ENCODE measurements at places on chromosomes 5 and 9.

DNA sequence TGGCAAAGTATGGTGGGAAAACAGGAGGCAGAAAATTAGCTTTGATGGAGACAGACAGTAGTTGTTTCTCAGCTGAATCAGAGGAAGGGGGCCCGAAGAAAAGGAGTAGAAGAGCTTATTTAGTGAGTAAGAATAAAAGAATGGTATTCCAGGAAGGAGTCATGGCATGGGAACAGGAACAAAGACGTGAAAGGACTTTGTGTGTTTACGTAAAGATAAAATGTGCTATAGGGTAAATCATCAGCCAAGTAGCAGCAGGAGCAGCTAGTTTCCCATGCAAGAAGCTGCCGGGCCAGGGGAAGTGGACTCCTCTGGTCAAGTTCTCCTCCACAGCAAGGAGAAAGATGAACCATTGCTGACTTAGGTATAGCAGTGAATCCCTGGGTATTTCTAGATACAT is 454.5 kb downstream of the HINT1 start:
- no peak for DNase-seq

DNA sequence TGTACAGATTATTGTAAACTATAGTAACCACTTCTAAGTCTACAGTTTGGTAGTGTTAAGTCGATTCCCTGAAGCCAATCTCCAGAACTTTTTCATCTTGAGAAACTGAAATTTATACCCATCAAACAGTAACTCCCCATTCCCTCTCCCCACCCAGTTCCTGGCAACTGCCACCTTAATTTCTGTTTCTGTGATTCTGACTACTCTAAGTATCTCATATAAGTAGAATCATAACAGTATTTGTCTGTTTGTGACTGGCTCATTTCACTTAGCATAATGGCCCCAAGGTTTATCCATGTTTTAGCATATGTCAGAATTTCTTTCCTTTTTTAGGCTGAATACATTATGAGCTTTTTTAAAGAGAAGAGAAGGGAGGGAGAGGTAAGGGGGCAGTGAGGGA is 61.4 kb downstream of the SPOCK1 start:
- DNase-seq: no peak

DNA sequence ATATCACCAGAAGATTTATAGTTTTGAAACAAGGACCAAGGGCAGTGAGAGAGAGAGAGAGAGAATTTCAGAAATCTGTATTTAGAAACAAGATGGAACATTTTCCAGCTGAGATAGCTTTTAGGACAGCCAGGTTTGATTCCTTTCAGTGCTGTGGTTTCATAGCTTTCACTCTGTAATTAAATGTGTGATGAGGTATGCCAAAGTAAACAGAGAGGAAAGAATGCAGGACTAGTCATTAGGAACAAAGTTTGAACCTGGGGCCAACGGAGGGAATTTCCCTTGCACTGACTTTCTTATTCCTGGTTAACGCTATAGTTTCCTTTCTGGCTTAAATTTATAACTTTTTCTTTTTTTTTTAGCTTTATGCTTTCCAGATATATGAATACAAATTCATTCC is 10.0 kb upstream of the CCL28 start:
- no peak for DNase-seq

DNA sequence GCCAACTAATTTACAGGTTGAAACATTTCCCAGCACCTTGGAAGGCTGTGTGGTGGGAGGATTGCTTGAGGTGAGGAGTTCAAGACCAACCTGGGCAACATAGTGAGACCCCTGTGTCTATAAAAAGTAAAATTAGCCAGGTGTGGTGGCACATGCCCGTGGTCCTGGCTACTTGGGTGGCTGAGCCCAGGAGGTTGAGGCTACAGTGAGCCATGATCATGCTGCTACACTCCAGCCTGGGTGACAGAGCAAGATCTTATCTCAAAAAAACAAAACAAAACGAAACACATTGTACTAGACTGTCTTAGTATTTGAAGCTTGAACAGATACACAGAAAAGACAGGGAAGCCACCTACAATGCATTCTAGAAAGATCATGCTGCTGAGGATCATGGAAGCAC is 2.8 kb upstream of the HSDL2 start:
- DNase-seq: no peak

DNA sequence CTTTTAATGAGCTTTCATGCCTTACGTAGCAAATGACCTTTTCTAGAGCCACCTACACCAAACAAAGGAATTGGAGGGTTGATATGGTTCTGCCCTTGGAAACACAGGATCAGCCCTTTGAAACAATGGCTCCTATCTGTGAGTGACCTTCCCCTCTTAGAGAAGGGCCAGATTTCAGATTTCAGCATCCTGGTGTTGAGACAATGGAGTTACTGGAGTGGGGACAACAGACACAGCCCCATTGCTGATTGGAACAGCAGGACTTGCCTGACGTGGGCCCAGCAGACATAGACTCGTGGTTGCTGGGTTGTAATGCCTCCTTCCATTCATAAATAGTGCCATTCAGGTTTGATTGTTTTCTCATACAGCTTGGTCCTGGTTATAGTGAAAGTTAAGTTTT is 96.0 kb downstream of the GALNT10 start:
- no peak for DNase-seq

DNA sequence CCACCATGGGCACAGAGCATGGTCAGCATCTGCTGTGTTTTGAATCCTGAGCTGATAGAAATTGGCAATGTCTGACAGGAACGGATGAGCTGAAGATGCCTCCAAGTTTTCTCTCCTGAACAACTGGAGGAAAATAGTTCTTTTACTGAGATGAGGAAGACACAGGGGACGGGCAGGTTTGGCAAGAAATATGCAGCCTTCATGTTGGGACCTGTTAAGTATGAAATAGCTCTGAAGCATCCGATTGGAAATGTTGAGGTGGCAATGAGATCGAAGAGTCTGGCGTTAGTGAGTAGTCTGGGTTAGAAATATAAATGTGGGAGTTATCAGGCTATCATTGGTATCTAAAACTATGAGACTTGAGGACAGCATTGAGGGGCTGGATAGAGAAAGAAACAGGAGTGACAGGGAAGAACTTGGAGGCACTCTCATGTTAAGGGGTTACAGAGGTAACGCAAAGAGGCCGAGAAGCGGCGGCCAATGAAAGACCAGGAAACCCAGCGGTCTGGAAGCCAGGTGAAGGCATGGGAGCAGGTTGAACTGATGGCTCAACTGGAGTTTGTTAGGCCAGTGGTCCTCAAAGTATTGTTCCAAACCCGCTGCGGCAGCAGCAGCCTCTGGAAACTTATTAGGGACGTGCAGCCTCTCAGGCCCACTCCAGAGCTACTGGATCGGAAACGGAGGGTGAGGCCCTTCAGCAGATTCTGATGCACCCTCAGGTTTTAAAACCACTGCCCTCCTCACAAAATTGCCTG is 1.0 kb upstream of the MAMDC2 start:
- no peak for DNase-seq

DNA sequence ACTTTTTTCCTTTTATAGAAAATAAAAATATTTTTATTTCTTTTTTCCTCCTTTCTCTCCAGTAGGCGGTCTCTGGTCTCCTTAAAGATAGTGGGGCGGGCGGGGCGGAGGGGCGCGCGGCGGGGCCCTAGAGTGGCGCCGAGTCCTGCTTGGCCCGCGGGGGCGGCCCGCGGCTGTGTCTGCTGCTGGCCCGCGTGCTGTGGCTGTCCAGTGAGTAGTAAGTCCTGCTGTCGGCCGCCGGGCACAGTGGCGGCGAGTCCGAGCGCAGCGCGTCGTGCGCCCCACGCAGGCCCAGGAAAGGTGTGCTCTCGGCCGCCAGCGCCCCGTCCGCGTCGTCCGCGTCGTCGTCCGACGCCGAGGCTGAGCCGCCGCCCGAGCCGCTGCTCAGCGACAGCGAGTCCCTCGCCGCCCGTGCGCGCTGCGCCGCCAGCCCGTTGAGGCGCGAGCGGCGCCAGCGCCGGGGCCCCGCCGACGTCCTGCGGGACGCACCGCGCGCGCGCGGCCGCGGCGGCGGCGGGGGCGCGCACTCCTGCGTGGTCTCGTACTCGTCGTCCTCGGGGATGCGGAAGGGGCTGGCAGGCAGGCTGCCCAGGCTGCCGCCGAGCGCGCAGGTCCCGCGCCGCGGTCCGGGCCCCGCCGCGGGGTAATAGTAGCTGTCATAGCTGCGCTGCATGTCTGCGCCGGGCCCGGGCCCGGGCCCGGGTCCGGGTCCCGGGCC is 52.3 kb downstream of the PSD2 start:
- DNase-seq: peak; percentile 39

DNA sequence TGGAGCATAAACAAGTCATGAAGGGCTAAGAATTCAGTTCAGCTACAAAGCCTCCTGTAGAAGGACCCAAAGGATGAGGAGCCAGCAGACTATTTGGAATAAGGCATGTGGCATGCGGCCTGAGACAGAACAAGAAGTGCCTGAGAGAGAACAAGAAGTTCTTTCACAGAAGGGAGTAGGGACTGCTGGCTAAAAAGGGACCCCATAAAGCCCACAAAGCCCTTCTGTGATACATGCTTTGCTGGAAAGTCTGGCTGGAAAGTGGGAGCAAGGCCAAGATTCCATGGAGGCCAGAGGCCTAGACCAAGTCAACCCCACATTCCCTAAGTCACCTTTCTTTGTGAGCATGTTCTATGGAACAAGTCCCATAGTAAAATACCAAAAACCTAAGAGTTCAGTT is 35.9 kb upstream of the UBAP2 start:
- DNase-seq: peak; percentile 29

DNA sequence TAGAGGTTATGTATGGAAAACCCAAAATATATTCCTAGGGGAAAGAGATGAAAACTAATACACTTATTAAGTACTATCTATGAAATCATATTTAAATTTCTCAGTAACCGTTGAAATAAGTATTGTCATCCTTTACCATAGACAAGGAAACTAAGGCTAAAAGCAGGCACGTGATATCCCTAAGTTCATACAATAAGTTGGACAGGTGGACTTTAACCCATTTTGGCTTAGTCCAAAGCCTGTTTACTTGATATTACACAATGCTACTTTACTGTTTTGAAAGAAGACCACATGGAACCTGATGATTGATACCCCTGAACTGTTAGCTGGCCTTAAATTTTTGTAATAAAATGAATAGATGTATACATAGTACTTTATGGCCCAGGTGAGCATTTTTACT is 3.5 kb downstream of the NFX1 start:
- DNase-seq: no peak

- peak; percentile 66 for DNase-seq
These were observed 62.5 kb downstream of the PLCXD3 start for GRCh38 chr5:41447650-41448510.

DNA sequence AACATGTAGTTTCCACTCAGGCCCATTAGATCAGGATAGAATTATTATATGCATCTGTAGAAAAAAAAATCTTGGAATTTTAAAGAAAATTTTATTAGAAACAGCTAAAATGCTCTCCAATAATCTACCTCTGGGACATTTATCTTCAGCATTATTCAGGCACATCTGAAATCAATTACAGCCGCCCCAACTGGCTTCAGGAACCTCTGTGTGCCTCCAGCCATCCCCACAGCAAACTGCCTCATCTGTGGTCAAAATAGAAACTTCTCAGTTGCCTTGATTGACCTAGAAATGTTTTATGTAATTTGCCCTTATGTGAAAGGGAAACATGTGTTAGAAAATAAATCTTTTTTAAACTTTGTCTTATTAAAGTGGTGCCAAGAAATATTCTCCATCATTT is 120.1 kb upstream of the LPAR1 start:
- DNase-seq: no peak

GRCh38 chr9:272251-273213 is 57.9 kb downstream of the DOCK8 start:
- no peak for DNase-seq

- DNase-seq: no peak
These were observed 1.7 kb upstream of the CMYA5 start for GRCh38 chr5:79687889-79688288.

DNA sequence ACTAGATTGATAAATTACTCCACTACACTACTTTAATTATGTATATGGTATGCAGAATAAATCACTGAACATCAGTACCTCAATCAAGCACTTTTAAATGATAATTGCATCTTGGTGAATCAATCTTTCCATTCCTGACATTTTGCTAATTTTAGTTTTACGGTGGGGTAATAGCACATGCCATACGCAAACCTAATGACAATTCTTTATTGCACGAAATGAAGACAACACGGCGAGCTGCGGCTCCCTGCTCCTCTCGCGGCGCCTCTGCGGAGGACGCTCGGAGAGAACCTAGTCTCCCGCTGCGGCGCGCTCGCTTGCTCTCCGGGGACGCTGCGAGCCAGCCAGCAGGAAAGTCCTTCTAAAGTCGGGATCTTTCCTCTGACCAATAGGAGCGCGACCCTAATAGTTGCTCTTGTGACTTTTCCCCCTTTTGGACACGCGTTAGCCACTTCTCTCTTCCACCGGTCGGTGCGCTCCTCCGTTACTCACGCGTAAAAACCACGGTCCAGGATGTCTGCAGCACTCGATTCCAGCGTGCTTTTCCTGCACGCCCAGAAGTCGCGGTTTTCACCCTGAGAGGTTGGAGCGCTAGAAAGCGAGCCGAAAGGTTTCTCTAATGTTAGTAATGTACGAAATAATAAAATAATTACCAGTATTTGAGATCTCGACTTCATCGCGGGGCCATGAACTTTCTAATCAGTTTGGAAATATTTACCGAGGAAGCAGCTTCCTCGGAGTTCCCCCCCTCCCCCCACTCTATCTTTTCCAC is 1.0 kb upstream of the MEF2C start:
- peak; percentile 55 for DNase-seq

DNA sequence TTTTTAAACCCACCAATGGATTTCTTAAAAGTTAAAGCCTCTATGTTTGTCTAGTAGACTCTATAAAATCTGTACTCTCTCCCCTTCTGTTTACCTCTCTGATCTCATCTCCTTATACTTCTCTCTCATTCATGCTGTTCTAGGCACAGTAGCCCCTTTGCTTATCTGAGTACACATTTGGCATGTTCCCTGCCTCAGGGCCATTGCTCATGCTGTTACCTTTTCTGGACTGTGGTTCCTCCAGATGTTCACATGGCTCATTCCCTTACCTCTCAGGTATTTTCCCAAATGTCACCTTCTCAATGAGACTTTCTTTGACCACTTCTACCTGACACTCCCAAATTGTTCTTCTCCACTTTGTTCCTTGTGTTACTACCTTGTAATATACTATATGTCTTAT is 176.1 kb downstream of the CWC27 start:
- DNase-seq: no peak

- no peak for DNase-seq
These were observed 27.6 kb downstream of the GLRA1 start for GRCh38 chr5:151897020-151897552.

DNA sequence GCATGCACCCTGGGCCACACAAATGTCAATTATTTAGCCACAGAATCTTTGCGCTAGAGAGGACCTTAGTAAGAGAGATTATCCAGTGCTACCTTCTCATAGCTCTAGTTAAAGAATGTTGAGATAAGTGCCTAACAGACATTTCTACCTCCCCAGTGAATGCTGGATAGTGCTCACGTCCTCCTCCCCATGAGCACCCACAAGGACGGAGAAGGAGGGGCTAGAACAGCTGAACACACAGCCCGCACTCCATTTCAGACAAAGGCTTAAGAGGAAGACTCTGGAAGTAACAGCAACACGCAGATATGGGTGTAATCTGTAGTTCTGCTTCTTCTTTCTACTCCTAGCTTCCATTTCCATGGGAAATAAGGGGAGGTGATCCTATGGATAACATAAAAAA is 120.5 kb downstream of the FEM1C start:
- DNase-seq: peak; percentile 38

- DNase-seq: no peak
These were observed 5.7 kb downstream of the FIBCD1 start for GRCh38 chr9:130933114-130934046.
